Cortex of kidney (tissue), 1 donor: ENCODE measurements at places on chromosomes 1 and 21.

- DNase-seq: no peak
Measured at GRCh38 chr1:39970274-39970673, 15.3 kb downstream of the MFSD2A start.

GRCh38 chr1:28249013-28249865 lies 10.1 kb upstream of the SESN2 start:
- DNase-seq: no peak

GRCh38 chr21:17697473-17697872 lies 84.8 kb upstream of the BTG3 start:
- DNase-seq: no peak

GRCh38 chr21:42981214-42981523 lies 6.8 kb downstream of the PKNOX1 start:
- no peak for DNase-seq
